Right renal pelvis (tissue), 4 donors: ENCODE measurements at places on chromosomes 7 and 10.

GRCh38 chr10:123270221-123270620 is 116.0 kb downstream of the BUB3 start:
- DNase-seq = no peak

- no peak for DNase-seq
Measured at GRCh38 chr7:45581271-45581780, 7.2 kb downstream of the ADCY1 start.

- DNase-seq = no peak
Measured at GRCh38 chr7:17786314-17786852, 153.9 kb downstream of the SNX13 start.

- no peak for DNase-seq
Measured at GRCh38 chr10:110422548-110422947, 75.2 kb upstream of the DUSP5 start.

- DNase-seq = no peak
Measured at GRCh38 chr10:60905580-60905979, 38.4 kb downstream of the RHOBTB1 start.

GRCh38 chr10:132608511-132609195 is 71.1 kb downstream of the INPP5A start:
- no peak for DNase-seq

- DNase-seq = no peak
Measured at GRCh38 chr10:124378881-124379471, 39.7 kb downstream of the OAT start.

GRCh38 chr7:24227068-24227467 is 56.9 kb upstream of the NPY start:
- DNase-seq = no peak

DNA sequence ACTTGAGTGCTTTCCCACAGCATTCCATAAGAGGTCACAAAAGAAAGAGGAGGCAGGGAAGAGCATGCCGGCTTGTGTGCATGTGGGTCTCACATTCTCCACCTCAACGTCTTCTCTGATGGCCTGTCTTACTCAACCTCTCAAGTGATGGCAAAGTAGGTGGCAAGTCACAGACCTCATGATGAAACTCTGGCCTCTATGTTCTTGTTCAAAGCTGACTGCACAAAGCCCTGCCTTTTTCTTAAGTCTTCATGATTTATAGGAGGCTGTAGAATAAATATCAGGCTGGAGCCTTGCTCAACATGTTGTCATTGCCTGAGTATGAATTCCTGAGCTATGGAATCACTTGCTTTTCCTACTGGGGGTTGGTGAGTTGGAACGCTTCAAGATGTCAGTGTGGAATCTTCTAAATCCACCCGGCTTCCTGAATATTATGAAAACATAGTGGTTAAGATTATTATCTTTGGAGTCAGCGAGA is 213.6 kb upstream of the INHBA start:
- no peak for DNase-seq

- no peak for DNase-seq
Measured at GRCh38 chr7:13036256-13036780, 348.9 kb downstream of the ARL4A start.

DNA sequence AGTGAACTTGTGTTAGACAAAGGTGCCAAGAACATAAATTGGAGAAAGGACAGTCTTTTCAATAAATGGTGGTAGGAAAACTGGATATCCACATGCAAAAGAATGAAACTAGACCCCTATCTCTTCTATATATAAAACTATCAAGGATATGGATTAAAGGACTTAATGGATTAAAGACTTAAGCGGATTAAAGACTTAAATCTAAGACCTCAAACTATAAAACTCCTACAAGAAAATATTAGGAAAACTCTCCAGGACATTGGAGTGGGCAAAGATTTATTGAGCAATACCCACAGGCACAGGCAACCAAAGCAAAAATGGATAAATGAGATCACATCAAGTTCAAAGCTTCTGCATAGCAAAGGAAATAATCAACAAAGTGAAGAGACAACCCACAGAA is 242.9 kb upstream of the MEOX2 start:
- DNase-seq = no peak

- DNase-seq = no peak
Measured at GRCh38 chr7:102122026-102122425, 164.6 kb upstream of the SH2B2 start.

DNA sequence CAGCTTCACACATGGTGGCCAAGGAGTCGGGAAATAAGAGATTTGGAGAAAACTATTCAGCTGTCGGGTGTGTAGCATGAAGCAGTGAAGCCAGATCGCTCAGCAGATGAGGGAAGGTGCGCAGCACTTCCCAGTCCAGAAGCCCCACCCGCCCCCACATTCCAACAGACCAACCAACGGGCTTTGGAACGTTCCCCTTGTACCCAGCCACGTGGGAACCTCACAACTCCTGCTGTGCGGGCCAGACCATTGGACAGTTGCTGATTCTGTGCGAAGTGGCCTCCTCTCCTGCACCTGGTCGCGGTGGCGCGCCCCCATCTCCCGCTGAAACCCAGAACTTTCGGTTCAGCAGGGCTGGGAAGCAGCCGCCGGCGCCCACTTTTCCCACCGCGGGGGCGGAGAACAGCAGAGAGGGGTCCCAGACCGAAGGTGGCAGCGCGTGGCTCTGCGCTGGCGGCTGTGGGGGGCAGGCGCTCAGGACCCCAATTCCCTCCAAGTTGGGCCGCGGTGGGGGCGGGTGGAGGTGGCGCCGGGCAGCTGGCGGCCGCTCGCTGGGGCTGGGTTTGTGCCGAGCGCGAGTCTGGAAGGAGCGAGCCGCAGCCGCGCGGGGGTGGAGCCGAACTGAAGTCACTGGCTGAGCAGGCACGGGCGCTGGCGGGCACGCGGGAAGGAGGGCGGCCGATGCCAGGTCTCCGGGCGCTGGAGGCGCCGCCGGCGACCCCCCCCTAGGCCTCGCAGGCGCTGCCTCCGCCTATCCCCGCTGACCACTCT is 1301.5 kb upstream of the SORCS1 start:
- DNase-seq = no peak

DNA sequence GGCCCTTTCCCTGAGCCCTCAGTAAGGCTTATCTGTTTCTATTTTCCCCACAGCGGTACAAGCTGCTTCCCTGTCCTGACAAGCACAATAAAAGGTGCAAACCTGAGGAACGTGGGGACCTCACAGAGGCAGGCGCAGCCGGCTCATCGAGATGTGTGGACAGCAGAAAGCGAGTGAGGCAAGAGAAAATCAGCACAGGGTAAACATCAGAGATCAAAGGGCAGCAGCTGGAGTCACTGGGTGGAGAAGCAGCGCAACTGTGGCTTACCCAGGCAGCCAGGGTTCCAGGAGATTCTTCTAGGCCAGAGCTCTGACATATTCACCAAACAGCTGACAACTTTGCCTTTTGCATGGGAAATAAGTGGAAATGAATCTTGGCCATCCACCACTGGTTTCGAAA is 212.6 kb downstream of the WDR11 start:
- DNase-seq = no peak

GRCh38 chr10:129772468-129773358 is 191.4 kb downstream of the EBF3 start:
- no peak for DNase-seq

DNA sequence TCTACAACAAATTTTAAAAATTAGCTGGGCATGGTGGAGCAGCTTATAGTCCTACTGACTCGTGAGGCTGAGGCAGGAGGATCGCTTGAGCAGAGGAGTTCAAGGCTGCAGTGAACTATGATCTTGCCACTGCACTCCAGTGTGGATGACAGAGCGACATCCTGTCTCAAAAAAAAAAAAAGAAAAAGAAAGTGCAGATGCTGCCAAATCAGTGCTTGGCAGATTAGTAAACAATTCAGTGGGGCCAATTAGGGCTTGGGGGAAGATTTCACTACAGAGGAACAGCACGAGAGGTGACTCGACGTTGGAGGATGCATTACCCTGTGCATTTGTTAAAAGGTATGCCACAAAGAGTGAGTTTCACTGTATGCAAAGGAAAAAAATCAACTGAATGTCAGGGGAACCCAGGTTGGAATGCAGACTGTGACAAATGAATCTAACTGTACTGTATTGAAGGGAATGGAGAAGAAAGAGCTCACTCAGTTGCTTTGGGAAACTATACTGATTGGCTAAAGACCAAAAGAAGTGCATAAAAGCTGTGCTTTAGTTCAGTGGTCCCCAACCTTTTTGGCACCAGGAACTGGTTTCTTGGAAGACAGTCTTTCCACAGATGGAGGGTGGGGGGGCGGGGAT is 31.6 kb downstream of the GARIN1A start:
- DNase-seq = no peak

DNA sequence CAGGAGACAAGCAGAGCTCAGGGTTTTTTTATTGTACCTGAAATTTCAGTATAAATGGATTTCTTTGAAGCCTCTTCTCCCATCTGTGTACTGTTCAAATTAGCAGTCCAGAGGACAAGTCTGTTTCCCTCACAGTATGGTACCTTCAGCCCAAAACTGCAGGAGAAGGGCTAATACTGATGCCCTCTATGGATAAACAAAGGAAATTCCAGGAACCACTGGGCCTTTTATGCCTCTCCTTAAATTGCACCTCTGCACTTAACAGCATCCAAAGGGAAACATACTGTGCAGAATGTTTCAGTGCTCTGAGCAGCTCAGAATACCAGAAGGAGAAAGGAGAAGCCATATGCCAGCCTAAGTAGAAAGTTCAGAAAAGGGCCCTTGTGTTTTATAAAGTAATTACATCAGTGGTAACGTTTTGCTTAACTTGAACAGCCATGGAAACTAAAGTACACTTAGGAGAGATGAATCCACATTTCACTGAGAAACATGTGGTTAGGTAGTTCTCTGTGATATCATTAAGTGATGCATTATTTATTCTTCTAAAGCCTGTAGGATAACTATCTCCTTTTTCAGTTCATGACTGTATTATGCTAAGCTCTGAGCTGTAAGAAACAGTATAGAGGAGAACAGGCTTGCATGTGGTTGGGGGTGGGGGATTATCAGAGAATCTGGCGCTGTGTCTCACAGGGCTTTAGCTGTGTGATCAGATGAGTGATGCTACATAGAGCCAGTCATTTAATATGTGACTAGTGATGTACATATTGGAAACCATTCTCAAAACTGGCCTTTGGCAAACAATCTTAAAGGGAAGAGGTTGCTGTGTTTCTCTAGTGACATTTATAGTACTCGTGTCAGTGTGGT is 111.3 kb downstream of the POU6F2 start:
- no peak for DNase-seq

DNA sequence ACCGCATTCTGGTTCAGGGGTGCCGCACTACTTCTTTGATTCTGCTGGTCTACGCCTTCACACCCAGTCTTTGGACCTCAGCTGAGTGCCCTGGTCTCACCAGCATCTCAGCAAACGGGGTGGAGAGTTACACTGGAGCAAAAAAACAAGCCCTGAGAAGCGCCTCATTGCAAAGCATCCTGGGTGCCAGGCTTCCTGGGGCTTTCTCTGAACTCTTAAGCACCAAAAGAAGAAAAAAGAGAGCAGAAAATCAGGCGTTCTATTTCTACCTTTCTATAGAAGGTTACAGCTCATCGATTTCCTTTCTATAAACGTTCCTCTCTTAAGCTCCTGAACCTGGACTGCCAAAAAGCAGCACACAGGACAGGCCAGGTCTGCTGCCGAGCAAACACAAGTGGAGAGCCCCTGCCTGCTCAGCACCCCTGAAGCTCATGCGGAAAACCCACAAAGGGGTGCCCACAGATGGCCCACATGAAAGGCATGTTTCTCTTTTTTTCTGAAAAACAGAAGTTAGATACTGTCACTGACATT is 217.9 kb downstream of the SFMBT2 start:
- no peak for DNase-seq

DNA sequence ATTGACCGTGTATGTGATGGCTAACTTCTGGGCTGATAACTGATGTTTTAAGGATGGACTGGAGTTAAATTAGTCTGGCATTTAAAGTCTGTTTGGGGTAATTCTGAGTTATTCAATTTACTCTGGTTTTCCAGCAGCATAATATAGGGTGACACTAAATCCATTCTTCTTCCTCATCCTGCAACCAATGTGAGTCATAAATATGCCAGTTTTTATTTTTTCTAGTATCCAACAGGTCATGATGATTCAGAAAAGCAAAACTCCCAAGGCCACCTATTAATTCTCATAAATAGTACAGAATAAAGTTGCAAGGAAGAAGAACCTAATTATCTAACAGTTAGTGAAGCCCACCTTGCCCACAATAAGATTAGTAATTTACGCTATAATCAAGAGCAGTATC is 7.5 kb upstream of the EPHB6 start:
- no peak for DNase-seq

DNA sequence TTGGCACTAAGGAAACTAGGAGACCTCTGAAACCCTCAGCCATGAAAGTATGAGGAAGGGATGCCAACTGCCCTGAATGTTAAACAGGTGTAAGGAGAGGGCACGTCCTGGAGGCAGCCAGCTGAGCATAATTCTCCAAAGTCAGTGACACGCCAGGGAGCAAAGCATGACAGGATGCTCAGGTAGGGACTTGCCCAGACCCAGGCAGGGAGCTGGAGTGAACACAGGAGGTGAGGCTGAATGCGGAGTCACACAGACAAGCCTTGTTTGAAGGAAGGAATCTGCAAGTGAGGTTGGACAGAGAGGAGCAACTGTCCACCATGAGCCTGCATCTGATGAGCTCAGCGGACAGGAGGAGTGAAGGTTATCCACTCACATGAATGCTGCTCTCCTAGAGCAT is 41.5 kb downstream of the KLRG2 start:
- no peak for DNase-seq
